Activated CD4-positive, alpha-beta T cell treated with anti-CD3 and anti-CD28 coated beads, Interleukin-2, amount 50 U/mL, for 48 hours (primary cell): ENCODE measurements at places on chromosomes 11 and 22.

DNA sequence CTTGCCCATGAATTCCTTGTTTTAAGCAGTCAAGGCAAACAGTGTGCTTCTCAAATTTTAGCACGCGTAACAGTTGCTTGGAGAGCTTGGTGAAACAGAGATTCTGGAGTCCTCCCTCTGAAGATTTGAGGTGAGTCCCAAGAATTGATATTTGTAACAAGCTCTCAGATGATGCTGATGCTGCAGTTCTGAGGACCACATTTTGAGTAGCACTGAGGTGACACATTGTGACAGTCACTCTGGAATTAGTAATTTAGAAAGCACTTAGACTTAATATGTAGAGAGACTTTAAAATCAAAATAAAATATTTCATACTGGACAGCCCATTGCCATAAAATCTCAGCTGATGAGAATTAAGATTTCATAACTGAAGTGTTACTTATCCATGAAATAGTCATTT lies 38.5 kb downstream of the DNAJC24 start:
- DNase-seq, result no peak

- DNase-seq, result no peak
Observed at GRCh38 chr11:32890843-32891656, 1.6 kb upstream of the QSER1 start.

- DNase-seq, result peak; percentile 88
Observed at GRCh38 chr11:65779919-65780769, 632 bp downstream of the AP5B1 start.

- DNase-seq, result no peak
Observed at GRCh38 chr11:7840578-7840977, 43.8 kb upstream of the OR5P2 start.
